ENCODE measurements at places on chromosomes 3 and 15.

DNA sequence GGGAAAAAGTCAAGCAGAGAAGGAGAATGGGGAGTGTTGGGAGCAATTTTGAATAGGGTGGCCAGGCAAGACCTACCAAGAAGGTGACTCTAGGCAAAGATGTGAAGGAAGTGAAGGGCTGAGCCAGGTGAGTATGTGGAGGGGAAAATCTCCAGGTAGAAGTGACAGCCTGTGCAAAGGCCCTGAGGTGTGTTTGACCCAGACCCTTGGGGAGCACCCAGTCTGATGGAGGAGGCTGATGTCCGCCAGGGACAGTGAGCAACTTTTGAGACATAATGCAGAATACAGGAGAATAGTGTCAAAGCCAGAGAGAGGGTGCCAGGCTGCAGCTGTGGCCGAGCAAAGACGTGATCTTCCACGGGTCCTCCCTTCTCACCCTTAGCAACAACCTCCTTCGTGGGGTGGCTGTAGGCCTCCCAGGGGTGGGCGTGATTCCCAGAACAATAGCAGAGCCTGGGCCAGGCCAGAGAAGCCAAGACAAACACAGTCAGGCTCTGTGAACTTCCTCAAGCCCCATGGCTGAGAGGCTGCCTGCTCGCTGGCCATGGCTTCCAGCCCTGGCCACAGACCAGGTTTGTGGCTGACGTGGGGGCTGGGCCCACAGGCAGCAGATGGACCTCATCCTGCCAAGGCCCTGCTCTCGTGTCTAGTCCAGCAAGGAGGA, 58.1 kb downstream of the SLC6A6 start:
- no peak overlapping the region for H3K27ac ChIP-seq
- H3K4me3 ChIP-seq = no peak overlapping the region
- H3K36me3 ChIP-seq = peaks cover 27% of the 10 kb centered on the region

- no peak overlapping the region for H3K27ac ChIP-seq
- H3K36me3 ChIP-seq = peaks cover 41% of the 10 kb centered on the region
- H3K4me3 ChIP-seq = no peak overlapping the region
- H3K27me3 ChIP-seq = no peaks in the 10 kb centered on the region
Measured at GRCh38 chr3:52481819-52482521, 13.2 kb upstream of the STAB1 start.

- no peak for DNase-seq
- peaks cover 35% of the 10 kb centered on the region for H3K27me3 ChIP-seq
- peaks cover 12% of the 10 kb centered on the region for H3K4me1 ChIP-seq
- no peak overlapping the region for H3K4me3 ChIP-seq
- no peak overlapping the region for H3K27ac ChIP-seq
- no peaks in the 10 kb centered on the region for H3K36me3 ChIP-seq
Measured at GRCh38 chr3:177341736-177342419, 144.6 kb upstream of the TBL1XR1 start.

DNA sequence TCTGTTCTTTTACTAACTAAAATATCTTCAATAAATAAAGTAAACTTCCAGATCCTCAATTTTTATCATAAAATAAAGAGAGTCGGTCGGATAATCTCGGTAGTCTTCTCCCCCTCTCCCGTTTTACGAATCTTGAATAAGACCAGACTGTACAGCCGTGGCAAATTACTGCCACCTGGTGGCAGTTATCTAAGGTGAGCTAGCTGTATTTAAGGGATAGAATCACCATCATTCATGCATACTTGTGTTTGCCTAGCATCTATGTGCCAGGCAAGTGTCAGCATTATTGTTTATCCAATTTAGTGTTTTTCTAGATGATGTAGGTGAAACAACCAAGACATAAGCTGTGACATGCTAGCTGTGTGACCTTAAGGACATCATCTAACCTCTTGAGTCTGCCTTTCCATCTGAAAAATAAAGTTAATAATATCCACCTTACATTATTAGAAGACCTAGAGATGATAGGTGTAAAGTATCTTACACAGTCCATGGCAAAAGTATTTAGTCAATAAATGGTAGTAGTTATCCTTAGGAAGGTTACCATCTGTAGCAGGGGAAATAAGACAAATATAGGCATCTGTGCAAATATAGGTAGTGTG, 21.3 kb downstream of the DUT start:
- no peak overlapping the region for H3K27ac ChIP-seq
- H3K27me3 ChIP-seq = no peaks in the 10 kb centered on the region
- H3K36me3 ChIP-seq = no peaks in the 10 kb centered on the region
- peaks cover 3% of the 10 kb centered on the region for H3K4me1 ChIP-seq

- H3K27me3 ChIP-seq = no peaks in the 10 kb centered on the region
- no peak overlapping the region for H3K27ac ChIP-seq
- no peaks in the 10 kb centered on the region for H3K4me1 ChIP-seq
- H3K36me3 ChIP-seq = no peaks in the 10 kb centered on the region
- no peak overlapping the region for H3K4me3 ChIP-seq
Measured at GRCh38 chr3:149179220-149179619, 42.4 kb downstream of the CP start.

GRCh38 chr15:44368370-44368769, 59.1 kb upstream of the CTDSPL2 start:
- no peak overlapping the region for H3K27ac ChIP-seq
- no peak overlapping the region for H3K4me3 ChIP-seq
- H3K36me3 ChIP-seq = no peaks in the 10 kb centered on the region
- H3K27me3 ChIP-seq = no peaks in the 10 kb centered on the region

- H3K36me3 ChIP-seq = no peaks in the 10 kb centered on the region
- peaks cover 6% of the 10 kb centered on the region for H3K4me1 ChIP-seq
- no peaks in the 10 kb centered on the region for H3K27me3 ChIP-seq
- H3K27ac ChIP-seq = no peak overlapping the region
- DNase-seq = no peak
Measured at GRCh38 chr15:101048581-101049030, 129.4 kb downstream of the LRRK1 start.

DNA sequence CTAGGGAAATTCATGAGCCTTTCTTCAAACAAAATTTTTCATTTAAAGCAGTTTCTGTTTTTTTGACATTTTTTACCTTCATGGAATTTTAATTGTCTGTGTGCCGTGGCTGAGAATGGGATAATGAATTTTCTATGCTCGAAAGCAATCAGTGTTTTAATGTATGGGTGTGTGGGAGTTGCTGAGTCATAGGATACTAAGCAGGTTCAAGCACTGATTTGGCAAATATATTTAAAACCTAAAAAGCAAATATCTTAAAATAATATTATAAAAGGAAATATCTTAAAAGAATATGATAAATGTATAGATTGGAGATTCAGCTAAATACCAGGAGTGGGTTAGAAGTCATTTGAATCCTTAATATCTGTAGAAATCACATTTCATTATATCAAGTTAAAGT, 173.6 kb upstream of the LRRFIP2 start:
- no peak for DNase-seq
- H3K36me3 ChIP-seq = peaks cover 9% of the 10 kb centered on the region
- no peaks in the 10 kb centered on the region for H3K4me1 ChIP-seq
- H3K4me3 ChIP-seq = no peak overlapping the region
- H3K27ac ChIP-seq = no peak overlapping the region

GRCh38 chr3:107512108-107512507, 10.7 kb upstream of the BBX start:
- no peak overlapping the region for H3K27ac ChIP-seq
- no peaks in the 10 kb centered on the region for H3K36me3 ChIP-seq
- H3K4me1 ChIP-seq = no peaks in the 10 kb centered on the region
- no peak overlapping the region for H3K4me3 ChIP-seq
- no peak for DNase-seq
- H3K27me3 ChIP-seq = no peaks in the 10 kb centered on the region

GRCh38 chr3:107681396-107681795, 158.6 kb downstream of the BBX start:
- H3K27ac ChIP-seq = no peak overlapping the region
- H3K4me1 ChIP-seq = no peaks in the 10 kb centered on the region
- no peak for DNase-seq
- H3K27me3 ChIP-seq = no peaks in the 10 kb centered on the region
- no peak overlapping the region for H3K4me3 ChIP-seq
- no peaks in the 10 kb centered on the region for H3K36me3 ChIP-seq

GRCh38 chr3:172607305-172608121, 84.3 kb upstream of the TNFSF10 start:
- H3K27ac ChIP-seq = no peak overlapping the region
- DNase-seq = peak; percentile 29
- H3K36me3 ChIP-seq = no peaks in the 10 kb centered on the region
- no peaks in the 10 kb centered on the region for H3K27me3 ChIP-seq
- H3K4me3 ChIP-seq = peak overlapping the region; percentile 10

GRCh38 chr3:138941259-138941885, 5.6 kb downstream of the FOXL2 start:
- peaks cover 100% of the 10 kb centered on the region for H3K27me3 ChIP-seq
- H3K27ac ChIP-seq = no peak overlapping the region
- peaks cover 16% of the 10 kb centered on the region for H3K4me1 ChIP-seq
- H3K4me3 ChIP-seq = no peak overlapping the region
- no peaks in the 10 kb centered on the region for H3K36me3 ChIP-seq

DNA sequence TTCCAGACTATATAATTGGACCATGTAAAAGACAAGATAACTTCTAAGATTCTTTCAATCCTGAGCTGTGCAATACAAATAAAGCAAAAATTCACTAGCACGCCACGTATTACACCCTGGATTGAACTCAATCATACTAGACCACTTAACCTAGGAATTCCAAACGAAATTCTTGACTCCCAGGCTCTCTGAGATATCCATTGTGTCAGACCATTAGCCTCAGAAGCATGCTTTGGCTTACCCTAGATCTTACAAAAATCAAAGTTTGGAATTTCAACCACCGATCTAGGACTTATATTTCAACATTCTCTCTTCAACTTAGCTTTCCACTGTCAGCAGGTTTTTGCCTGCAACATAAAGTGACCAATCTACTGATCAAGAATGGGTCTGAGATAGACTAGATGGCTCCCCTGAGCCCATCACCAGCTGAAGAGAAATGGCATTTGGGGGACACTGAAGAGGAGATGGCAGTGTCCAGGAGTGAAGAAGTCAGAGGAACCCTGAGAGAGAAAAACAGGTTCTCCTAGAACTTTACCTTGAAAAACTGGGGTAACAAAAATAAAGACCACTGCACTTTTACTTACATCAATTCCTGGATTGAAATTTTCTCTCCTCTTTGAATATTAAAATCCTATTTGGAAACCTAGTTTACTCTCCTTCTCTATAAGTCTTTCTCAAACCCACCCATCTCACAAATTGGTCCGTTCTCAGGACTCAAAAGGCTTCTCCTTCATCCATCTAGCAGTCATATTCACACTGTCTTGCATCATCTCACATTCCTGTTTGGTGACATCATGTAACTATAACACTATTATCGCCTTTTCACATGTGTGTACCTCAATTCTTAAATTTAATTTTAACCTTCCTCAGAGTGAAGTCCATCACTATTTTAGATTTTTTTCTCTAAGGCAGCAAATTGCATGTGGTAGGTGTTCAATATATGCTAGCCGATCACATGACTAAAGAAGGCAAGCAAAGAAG, 18.5 kb downstream of the CPNE4 start:
- H3K27ac ChIP-seq = no peak overlapping the region
- DNase-seq = no peak
- H3K4me1 ChIP-seq = peaks cover 3% of the 10 kb centered on the region
- H3K27me3 ChIP-seq = no peaks in the 10 kb centered on the region

DNA sequence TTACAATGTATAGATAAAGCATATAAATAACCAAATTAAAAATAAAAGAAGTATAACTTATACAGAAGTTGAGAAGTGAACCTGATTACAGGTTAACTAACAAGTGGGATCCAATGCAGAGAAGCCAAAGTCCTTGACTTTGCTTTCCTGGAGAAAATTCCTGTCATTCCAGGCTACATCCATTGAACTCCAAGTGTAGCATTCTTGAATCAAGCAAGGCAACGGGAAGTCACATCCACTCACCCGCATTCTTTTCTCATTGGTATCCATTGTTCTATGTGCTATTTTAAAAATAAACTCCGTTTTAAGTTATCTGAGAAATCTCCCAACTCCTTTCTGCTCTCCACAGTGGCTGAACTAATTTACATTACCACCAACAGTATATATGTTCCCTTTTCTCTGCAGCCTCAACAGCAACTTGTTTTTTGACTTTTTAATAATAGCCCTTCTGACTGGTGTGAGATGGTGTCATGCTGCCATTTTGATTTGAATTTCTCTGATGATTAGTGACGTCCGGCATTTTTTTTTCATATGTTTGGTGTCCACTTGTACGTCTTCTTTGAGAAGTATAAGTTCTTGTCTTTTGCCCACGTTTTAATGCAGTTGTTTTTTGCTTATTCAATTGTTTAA, 534.3 kb downstream of the ROBO1 start:
- DNase-seq = peak; percentile 46
- H3K4me1 ChIP-seq = no peaks in the 10 kb centered on the region
- no peaks in the 10 kb centered on the region for H3K27me3 ChIP-seq
- no peak overlapping the region for H3K27ac ChIP-seq
- no peak overlapping the region for H3K4me3 ChIP-seq

All from H1 (cell line).